NCI-H2029 (cell line): ENCODE measurements at places on chromosomes 16 and 17.

- no peak for DNase-seq
Measured at GRCh38 chr17:60472449-60472848, 50.2 kb downstream of the CHCT1 start.

DNA sequence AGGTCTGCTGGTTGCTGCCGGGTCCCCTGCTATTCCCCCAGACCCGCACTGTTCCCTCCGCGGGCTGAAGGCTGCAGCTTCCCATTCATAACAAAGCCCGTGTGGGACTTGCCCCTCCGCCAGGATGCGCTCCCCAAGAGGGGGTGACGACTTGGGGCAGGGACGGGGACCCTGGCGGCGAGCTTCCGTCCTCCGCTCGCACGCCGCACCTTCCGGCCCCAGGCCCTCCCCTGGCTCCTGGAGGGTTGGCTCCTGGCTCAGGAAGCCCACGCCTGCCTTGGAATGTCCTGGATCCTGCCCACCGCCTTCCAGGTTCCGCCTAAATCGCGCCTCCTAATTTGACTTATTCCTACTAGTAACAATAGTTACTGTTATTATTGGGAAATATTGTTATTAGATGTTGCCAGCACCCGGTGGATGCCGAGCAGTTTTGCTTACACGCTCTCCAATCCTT, 1.1 kb upstream of the TFAP4 start:
- DNase-seq = no peak

GRCh38 chr16:57609541-57610401, 18.7 kb upstream of the ADGRG1 start:
- peak; percentile 16 for DNase-seq

DNA sequence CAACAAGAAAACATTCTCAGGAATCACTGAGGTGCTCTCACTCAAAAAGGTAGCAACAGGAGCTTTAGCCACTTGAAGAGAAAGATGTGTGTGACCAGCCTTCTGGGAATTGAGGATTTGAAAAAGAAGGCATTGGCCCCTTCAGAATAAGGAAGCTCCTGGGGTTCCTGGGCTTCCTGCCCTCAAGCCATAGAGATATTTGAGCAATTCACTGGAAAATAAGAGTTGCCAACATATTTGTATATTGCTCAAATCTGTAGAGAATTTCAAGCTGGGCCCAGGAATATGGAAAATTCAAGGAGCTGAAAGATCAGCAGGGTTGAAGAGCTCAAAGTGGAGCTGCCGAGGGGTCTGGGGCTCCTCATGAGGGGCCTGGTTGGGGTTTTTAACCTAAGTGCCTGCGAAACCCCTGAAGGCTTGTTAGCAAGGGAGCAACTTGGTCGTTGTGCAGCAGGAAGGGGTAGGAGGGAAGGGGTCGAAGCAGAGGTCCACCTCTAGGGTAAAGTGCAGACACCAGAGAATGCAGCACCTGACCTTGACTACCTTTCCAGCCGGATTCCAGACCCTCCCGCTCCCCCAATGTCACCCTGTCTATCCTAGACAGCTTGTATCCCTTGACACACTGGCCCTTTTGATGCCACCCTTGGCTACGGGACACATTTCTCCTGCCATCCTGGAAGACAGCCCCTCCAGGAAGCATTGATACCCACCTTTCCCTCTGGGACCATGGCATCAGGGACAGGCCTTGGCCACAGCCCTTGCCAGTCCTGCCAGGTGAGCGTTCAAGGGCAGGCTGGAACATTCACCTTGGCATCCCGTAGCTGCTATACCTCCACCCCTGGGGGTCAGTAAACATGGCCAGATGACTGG, 67.6 kb upstream of the SREBF1 start:
- no peak for DNase-seq

GRCh38 chr17:41536741-41537613, 8.9 kb upstream of the KRT19 start:
- DNase-seq = no peak
